ENCODE measurements at places on chromosomes 4 and X.

GRCh38 chr4:32824336-32824735 is 2104.2 kb downstream of the PCDH7 start:
- DNase-seq, result no peak

GRCh38 chr4:115657991-115658650 is 544.7 kb upstream of the NDST4 start:
- no peak for DNase-seq

- DNase-seq, result no peak
Observed at GRCh38 chr4:95141361-95141760, 383.6 kb downstream of the BMPR1B start.

DNA sequence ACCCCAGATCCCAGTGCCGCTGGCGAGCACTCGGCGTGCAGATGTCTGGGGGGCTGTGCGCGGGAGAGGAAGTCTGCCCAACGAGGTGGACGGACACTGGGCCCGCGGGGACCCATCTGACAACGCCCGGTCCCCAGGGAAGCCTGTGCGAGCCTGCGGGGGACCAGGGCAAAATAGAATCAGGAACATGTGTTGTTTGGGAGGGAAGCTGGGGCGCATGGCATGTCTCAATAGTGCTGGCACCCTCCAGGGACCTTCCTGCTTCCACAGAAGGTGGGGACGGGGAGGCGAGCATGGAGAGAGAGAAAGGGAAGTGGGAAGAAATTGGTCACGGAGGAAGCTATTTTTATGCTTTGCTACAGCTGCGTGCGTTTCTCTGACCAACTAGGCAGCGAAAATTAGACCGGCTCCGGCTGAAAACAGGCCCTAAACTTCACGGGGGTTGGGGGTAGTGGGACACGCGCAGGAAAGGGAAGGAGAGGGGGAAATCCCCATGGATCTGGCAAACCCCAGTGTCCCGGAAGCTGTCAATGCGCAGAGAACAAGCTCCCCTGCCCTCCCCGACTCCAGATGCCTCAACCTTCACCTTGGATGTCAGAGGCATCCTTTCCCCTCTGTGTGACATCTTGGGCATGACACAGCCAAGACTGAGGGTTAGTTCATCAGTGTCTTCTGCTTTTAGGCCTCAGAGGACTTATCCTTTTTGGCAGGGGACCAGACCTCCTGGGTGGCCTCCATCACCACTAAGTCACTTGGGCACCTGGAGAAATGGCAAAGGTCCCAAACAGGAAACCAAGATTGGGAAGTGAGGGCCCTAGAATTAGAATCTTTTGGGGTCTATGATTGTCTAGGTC is 169.8 kb upstream of the BCOR start:
- DNase-seq, result no peak

- no peak for DNase-seq
Observed at GRCh38 chr4:154602404-154603020, 9.9 kb downstream of the FGG start.

- no peak for DNase-seq
Observed at GRCh38 chr4:24705016-24705753, 90.2 kb upstream of the SOD3 start.

DNA sequence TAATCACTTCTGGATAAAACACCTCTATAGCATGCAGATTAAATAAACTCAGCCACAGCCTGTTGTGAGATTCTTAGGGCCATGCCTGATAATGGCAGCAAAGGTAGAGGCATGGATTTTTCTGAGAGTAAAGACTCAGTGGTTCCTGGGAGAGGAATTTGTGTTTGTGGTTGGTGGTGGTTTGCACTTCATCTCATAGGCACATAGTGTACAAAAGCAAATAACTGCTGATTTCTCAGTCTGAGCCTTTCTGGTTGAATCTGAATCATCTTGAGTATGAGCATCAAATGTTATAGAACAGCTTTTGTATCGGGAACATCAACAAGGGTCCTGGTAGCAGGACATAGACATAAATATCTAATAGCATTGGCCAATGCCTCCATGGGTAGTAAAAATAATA is 274.3 kb downstream of the FRMPD4 start:
- DNase-seq, result no peak

DNA sequence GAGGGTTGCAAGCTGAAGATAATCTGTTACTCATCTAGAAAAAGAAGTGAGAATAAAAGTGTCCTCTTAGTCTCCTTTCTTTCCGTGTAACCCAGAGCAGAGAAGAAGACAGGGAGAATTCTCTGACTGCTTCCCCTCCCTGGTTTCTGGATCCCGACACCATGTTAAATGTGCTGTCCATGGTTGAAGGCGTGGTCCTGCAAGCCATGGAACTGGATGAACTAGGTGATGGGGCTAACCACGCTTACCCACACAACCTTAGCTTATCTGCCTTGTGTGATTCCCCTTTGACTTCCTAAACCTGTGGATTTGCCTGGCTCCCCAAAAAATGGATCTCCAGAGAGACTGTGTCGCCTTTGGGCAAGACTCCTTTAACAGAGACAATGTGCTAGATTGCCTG is 907.6 kb downstream of the FSTL5 start:
- no peak for DNase-seq

- DNase-seq, result no peak
Observed at GRCh38 chrX:54357414-54358377, at the start of gene WNK3. TSS of gene WNK3 (minus strand) at chrX:54358046.

DNA sequence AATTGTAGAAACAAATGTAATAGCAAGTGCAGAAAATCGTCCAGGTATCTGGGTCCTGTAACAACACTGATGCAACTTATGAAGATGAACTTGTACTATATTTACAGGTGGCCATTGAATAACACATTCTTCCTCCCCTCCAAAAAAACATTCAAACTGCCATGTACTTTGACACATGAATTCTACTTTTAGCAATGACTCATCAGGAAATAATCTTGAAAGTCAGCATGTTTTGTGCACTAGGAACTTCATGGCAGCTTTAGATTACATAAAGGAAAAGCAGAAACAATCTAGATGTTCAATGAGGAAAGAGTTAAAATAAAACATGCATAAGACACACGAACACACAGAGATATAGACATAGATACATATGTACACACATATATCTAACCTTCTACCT is 2.5 kb downstream of the PABPC1L2A start:
- DNase-seq, result no peak

GRCh38 chr4:7674706-7675105 is 240.0 kb upstream of the PSAPL1 start:
- DNase-seq, result no peak

- DNase-seq, result no peak
Observed at GRCh38 chr4:164070625-164071024, 576.1 kb downstream of the TMA16 start.

- DNase-seq, result no peak
Observed at GRCh38 chrX:29215251-29215650, 628.0 kb downstream of the IL1RAPL1 start.

- DNase-seq, result peak; percentile 6
Observed at GRCh38 chr4:158253350-158253980, 43.2 kb downstream of the TMEM144 start.

DNA sequence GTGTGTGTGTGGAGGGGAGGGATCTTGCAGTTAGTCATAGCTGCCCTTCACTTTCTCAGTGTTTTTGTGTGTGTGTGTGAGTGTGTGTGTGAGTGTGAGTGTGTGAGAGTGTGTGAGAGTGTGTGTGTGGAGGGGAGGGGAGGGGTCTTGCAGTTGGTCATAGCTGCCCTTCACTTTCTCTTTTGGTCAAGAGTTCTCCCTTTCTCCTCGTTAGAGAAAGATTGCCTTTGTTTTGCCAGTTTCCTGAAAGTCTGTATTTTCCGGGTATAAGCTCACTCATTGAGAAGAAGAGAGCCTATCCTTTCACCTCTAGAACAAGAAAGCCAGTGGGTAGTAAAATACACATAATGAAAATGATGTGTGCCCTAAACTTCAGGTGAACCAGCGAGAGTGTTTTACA is 75.2 kb upstream of the ENPP6 start:
- no peak for DNase-seq

- no peak for DNase-seq
Observed at GRCh38 chr4:122205687-122206086, 53.6 kb downstream of the BLTP1 start.

GRCh38 chrX:2643880-2644279 is 47.2 kb upstream of the CD99 start:
- no peak for DNase-seq

DNA sequence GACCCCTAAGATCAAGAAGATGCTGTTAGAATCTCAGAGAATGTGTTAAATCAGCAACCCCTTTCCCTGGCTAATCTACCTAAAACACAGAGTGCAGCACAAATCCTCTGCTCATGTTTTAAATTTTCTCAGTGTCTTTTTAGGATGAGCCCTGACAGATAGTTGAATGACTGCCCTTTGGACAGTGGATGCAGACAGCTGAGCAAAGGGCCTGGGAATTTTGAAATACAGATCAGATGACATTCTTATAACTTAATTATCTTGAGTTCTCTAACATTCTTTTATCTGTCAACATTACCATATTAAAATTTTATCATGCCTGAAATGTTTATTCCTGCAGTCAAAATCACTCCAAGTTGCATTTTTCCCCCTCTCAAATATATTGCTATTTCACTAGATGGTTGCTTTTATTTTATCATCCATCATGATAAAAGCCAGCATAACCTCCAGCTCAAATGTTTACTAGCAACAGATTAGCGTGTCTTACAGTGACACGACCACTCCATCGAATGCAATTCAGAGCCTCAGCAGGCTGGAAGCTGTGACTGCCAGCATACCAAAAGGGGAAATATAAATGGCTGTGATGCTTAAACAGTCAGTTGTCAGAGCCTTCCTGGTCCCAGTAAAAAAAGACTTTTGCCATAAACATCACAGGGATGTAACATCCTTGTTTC is 22.8 kb upstream of the ARHGAP24 start:
- no peak for DNase-seq

- no peak for DNase-seq
Observed at GRCh38 chr4:122764821-122765215, 32.3 kb downstream of the BBS12 start.

DNA sequence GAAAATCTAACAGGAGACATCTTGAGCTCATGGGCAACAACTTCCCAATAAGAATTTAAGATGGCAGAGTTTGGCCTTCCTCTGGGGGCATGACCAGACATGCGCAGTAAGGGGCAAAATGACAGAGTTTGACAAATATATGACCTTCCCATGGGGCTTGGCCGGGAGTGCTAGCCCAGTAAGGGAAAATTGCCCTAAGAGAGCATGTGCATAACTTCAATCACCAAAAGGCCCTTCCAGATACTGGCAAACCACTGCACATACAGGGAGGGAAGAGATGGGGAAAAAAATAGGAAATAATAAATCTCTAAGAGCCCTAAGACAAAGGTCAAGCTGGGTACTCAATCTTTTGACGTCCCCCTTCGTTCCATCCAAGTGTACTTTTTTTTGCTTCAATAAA is 13.4 kb downstream of the TIFA start:
- DNase-seq, result no peak

- DNase-seq, result no peak
Observed at GRCh38 chrX:50093625-50094024, 107.2 kb downstream of the AKAP4 start.

- DNase-seq, result no peak
Observed at GRCh38 chrX:141839856-141840255, 1.7 kb downstream of the MAGEC3 start.

DNA sequence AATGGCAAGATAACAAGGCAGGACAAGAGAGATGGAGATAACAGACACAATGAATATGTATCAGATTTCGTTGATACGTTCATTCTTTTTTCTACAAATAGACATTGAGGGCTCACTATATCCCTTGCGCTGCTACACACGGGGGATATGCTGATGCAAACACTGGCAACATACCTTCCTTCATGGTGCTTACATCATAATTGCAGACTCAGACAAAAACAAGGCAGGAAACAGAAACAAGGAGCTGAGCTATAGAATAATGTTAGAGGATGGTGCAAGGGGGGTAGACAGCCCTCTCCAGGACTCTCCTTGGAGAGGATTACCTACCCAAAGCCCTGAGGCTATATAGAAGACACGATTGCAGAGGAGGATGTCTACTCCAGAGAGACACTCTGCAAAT is 1069.5 kb downstream of the DMD start:
- no peak for DNase-seq

DNA sequence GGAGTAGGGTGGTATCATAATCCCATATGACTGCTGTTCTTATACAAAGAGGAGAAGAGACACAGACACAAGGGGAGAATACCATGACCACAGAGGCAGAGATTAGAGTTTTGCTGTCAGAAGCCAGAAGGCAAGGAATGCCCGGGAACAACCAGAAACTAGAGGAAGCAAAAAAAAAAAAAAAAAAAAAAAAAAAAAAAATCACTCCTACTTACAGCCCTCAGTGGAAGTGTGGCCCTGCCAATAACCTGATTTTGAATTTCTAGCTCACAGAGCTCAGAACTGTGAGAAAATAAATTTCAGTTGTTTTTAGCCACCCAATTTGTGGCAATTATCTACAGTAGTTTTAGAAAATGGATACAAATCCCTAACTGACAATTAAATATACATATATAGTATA is 30.4 kb upstream of the UBE2NL start:
- no peak for DNase-seq

- DNase-seq, result no peak
Observed at GRCh38 chrX:137263374-137263773, 229.6 kb upstream of the GPR101 start.

DNA sequence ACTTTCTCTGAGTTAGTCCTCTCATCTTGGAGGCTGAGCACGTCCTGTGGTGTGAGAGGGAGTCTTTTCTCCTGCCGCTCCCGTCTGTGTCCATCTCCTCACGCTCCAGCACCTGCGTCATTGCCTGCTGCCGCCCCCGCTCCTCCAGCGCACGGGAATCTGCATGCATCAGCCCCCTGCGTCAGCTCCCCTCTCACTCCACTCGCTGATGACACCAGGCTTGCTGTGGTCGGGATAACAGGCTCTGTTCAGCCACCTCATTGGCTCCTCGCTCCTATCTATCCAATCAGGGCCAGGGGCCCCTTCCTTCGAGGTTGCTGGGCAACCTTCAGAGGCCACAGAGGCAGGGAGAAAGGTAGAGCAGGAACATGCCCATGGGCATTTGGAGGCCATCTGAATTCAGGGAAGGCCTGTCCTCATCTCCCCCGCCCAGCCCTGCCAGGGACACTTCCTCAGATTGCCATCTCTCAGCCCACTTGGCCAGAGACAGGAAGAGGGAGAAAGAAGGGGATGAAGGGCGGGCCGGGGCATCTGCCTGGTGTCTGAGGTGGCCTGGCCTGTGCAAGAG is 9.3 kb downstream of the ZNF185 start:
- no peak for DNase-seq

DNA sequence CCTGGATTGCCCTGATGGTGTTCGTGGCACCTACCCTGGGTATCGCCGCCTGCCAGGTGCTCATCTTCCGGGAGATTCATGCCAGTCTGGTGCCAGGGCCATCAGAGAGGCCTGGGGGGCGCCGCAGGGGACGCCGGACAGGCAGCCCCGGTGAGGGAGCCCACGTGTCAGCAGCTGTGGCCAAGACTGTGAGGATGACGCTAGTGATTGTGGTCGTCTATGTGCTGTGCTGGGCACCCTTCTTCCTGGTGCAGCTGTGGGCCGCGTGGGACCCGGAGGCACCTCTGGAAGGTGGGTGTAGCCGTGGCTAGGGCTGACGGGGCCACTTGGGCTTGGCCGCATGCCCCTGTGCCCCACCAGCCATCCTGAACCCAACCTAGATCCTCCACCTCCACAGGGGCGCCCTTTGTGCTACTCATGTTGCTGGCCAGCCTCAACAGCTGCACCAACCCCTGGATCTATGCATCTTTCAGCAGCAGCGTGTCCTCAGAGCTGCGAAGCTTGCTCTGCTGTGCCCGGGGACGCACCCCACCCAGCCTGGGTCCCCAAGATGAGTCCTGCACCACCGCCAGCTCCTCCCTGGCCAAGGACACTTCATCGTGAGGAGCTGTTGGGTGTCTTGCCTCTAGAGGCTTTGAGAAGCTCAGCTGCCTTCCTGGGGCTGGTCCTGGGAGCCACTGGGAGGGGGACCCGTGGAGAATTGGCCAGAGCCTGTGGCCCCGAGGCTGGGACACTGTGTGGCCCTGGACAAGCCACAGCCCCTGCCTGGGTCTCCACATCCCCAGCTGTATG is 1.8 kb downstream of the AVPR2 start:
- no peak for DNase-seq

Measured in stimulated activated CD8-positive, alpha-beta memory T cell treated with anti-CD3 and anti-CD28 coated beads, Interleukin-2, amount 100 ng/mL, for 1 hour (primary cell).